ENCODE measurements at places on chromosomes 16 and 17. TPM values are rescaled to one million over a fixed set of nuclear protein-coding genes. Genes with fewer than 3 reads are reported as not detected.

KRTAP9-4 gene
- total RNA-seq: not detected

RAB37 gene
- total RNA-seq: 10.5 TPM

MEIOC gene
- not detected for total RNA-seq

ACSM5 gene
- not detected for total RNA-seq
